Frontal cortex (tissue), 4 donors: ENCODE measurements at places on chromosomes 3 and 15. TPM values are rescaled to one million over a fixed set of nuclear protein-coding genes. Genes with fewer than 3 reads are reported as not detected.

The OR5H2 gene
- total RNA-seq = not detected

The PIK3CA gene
- 74.6 TPM for total RNA-seq

- DNase-seq = no peak
These were observed 52.1 kb upstream of the EPHB1 start for GRCh38 chr3:134743006-134743405.

- no peak for DNase-seq
These were observed 213.6 kb downstream of the GAP43 start for GRCh38 chr3:115836944-115837343.
